Fibroblast of skin of right biceps (primary cell): ENCODE measurements at places on chromosomes 3 and 15.
A peak's percentile ranks its signal among the peaks of the same experiment; 100 is the strongest.

GRCh38 chr3:65144791-65145351 is 457.1 kb upstream of the ADAMTS9 start:
- peak; percentile 82 for DNase-seq

DNA sequence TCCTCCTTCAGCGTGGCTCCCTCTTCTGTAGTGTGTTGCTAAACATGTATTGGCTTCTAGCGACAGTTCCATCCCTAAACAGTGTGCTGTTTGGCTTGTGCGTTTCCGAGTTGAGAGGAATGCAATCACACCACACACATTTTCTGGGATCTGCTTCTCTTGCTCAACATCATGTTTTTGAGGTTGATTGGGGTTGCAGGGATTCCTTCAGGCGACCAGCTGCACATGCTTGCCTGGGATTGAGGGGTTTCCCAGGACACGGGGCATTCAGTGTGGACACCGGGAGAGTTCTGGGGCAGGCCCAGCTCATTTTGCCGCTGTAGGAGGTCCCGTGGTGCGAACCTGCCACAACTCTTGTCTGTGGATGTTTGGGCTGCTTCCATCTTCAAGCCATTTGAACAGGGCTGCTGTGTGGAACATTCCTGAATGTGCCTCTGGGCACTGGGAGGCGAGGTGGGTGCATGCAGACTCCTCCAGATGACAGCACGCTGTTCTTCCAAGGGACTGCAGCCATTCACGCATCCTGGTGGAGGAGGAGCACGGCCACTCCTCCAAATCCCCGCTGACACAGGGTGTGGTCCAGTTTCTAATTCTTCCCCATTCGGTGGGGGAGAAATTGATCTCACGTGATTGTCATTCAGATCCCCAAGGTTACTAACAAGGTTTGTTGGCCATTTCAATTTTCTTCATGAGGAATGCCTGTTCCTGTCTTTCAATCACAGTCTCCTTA is 82.8 kb downstream of the PLXNA1 start:
- peak; percentile 15 for DNase-seq

DNA sequence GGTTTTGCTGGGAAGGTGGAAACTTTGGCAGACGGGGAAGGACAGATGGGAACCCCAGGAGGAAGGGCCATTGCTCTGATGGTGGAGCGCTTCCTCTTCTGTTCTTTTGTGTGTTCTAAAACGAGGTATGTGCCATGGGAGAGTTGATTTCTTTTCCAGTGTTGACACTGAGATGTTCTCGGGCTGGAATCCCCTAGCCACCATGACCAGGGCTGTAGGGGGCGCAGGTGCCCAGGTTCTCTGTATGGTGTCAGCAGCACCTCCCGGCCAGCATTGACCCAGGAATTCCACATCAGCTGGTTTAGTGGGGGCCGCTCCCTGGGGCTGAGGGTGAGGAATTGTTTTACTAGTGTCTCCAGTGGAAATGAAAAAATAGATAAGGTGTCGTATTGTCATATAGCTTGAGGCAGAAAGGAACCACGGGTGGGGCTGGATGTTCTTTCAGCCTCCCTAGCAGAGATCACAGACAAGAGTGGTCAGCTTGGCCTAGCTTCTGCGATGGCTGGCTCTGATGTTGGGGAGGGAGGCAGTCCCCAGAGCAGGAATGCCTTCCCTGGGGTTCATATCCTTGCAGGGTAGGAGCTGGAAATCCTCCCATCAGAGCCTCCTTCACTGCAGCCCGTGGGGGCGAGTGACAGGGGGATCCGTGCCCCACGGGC is 34.2 kb upstream of the ACAD9 start:
- DNase-seq: no peak

DNA sequence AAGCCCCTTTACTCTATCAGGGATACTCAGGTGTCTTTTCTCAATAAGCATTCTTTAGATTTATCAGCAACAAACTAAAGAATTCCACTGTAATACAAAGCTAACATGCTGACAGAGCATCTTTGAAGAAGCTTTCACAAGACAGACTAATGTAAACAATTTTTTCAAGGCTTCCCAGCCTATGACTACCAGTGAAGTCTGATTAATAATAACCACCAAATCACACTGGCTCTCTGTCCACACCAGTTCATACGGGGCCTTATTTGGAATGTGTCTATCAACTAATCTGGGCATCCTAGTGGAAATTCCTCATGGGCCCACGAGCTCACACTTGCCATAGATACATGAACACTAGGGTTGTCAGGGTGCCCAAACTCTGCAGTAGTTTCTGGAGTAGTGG is 84.5 kb downstream of the EFL1 start:
- peak; percentile 92 for DNase-seq

DNA sequence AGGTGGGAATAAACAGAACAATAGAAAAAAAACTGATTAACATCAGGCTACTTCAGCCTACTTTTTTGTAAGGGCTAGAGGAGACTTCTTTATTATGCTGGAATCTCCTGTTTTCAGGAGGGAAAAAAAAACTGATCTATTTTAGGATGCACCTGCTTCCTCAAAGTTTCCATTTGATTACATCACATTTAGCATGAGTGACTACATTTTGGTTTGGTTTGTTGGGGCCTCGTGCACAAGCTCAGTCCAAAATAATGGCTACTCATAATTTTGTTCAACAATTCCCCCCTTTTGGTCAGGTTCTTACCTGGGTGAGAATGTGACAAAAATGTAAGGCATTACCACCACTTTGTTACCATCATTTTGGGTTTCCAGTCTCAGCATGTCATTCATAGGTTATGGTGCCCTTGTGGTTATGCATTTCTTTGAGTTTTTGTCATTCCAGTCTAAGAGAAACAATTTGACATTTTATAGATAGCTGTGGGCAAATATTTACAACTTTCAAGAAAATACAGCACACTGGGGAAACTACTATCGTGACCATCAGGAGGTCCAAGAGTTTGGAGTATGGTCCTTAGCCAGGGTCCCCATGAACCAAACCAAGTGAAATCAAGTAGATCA is 93.6 kb upstream of the ATP11B start:
- no peak for DNase-seq

DNA sequence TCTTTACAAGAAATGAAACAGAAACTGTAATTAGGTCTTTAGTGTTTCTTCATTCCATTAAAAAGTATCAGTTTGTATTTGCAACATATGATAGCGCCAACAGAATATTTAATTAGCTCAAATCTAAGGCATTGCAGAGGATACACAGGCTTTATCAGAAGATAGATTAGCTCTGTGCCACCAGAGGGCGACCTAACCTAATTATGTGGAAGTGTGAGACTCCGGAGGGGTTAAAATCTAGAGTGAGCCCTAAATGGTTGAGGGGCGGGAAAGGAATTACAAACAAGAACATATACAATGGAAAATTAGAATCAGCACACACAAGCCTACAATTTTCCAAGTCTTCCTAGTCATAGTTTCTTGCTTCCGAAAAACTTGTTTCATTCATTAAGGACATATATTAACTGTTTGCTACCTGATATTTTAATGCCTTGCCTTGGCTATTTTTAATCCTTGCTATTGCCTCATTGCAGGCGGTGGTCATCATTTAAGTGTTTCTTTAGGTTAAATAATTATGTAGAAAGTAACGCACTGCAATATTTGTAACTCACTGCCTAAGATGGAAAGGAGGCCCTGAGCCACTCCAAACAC is 18.0 kb upstream of the RYR3 start:
- peak; percentile 58 for DNase-seq

DNA sequence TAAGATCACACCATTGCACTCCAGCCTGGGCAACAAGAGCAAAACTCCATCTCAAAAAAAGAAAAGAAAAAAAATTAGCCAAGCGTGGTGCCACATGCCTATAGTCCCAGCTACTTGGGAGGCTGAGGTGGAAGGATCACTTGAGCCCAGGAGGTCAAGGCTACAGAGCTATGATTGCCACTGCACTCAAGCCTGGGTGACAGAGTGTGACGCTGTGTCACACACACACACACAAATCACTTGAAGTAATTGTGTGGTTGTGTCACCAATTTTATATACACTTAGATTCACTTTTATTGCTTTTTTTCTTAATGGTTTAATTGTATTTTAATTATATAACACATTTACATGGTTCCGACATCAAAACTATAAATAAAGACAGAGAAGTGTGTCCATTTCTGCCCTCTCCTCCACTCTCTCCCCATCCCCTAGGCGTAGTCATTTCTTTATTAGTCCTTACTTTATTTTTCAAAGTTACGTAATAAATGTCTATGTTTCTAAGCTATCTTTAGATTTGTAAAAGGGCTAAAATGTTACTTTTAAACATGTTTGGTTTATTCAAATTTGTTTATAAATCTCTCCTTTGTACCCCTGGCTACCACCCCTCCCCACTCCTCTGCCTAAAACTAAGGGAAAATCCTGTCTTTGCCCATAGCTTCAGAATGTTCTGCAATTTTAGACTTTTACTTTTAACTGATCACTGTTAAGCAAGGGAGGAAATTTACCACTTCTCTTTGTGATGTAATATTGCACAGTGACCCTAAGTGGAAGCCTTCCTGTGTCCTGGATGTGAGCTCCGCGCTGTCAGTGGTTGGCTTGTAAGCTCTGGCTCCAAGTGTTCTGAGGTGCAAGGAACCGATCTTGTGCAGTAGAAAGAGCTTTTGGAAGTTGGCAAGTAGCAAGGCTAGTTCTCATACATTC is 10.8 kb upstream of the VILL start:
- no peak for DNase-seq

- DNase-seq: no peak
These were observed 66.1 kb downstream of the EPHA3 start for GRCh38 chr3:89173546-89173945.

- no peak for DNase-seq
These were observed 199.3 kb upstream of the GOLIM4 start for GRCh38 chr3:168295027-168295426.

GRCh38 chr15:26805470-26805869 is 32.6 kb upstream of the GABRB3 start:
- no peak for DNase-seq

DNA sequence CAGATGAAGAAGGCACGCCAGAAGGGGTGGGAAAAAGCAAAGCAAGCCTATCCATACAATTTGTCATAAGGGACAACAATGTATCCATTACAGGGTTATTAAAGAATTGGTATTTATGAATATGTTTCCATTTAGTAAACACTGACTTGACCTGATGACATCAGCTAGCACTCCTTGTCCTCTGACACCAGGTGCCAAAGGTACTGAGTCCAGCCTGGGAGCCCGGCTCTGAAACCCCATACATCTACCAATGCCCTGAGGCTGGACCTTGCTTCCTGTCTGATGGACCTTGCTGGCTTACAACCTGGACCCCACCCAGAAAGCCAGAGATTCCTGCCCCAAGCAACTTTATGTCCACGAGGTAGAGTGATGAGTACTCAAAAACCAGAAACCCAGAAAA is 263.0 kb upstream of the ATP11B start:
- no peak for DNase-seq

DNA sequence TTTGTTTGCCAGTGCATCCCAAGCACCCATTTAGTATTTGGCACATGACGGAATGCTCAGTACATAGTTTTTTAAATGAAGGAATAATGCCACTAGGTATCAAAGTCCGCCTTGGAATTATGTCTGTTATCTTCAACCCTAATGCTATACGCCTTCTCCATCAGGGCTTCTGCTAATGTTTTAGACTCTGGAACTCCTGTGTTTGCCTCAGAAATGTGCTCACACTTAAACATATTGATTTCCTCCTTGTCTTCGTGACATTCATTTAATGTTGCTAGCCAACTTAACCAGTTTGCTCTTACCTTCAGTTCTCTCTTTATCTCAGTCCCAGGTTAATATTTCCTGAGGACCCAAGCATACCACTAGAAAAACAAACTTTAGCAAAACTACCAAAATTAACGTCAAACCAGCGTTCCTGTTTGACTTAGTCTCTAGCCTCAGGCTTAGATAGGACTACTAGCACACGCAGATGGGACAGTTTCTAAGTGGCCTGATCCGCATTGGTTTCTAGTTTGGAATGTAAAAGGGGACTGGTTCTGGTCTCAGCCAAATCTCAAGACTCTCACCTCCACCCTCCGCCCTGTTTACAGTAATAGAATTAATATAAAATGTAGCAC is 81.4 kb downstream of the IL1RAP start:
- no peak for DNase-seq

GRCh38 chr3:167671878-167672427 is 18.2 kb upstream of the WDR49 start:
- no peak for DNase-seq

- no peak for DNase-seq
These were observed 29.8 kb upstream of the EPHB3 start for GRCh38 chr3:184531626-184532280.

GRCh38 chr3:15023719-15024118 is 41.4 kb downstream of the MRPS25 start:
- DNase-seq: no peak

- DNase-seq: peak; percentile 64
These were observed 14.5 kb downstream of the RLBP1 start for GRCh38 chr15:89206908-89207331.

DNA sequence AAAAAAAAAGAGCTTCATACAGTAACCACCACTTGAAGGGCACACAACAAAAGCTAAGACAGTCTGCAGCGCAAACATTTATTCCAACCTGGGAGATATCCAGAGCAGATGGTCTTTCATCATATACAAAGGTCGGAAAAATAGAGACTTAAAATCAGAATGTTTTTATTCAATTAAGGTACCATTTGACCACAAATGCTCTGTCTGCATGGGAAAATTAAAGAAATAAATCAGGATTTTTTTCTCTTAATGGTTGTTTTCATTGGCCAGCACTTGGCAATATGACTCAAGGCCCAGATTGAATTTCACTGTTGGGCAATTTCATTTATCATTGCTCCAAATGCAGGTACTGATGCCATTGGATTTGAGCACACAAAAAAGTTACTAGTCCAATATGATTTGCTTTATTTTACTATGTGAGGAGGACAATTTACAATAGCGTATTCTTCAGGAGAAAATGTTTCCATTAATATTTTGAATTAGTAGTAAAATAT is 145.9 kb upstream of the AGTR1 start:
- peak; percentile 19 for DNase-seq

DNA sequence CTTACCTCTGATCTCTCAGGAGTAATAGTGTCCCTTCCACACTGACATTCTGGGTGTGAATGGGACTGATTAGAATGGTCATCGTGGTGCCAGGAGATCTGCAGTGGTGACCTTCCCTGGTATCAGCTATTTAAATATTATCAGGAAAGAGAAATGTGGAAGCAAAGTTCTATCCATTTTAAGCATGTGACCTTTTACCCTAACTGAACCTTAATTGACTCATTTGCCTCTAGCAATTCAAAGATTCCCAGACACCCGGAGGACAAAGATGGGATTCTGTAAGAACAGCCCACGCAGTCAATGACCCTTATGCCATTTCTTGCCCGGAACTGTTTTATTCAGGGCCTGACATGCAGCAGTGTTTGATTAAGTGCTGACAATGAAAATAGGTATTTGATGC is 10.3 kb downstream of the LIPC start:
- DNase-seq: no peak

DNA sequence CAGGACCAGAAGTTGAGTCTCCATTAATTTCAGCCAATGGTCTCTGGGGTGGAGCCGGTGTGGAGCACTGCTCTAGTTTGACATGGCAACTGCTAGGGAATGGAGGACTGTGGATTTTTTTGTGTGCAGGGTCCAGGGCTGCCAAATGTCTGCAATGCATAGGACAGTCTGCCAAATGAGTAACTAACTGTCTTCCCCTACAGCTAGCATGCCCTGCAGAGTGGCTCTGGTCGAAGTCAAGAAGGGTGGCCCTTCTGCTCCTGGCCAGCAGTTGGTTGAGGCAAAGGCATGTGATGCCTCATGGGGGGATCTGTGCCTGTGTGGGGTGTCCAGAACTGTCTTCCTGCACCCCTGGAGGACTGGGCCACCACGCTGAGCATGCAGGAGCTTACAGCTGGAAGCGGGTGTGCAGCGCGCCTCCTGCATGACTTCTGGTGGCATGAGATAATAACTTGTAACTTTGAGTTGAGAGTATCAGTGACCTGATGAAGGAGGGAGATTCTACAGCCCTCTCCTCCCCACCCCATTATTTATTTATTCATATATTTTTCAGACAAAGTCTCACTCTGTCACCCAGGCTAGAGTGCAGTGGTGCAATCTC is 4.6 kb downstream of the TPRA1 start:
- DNase-seq: no peak
